ENCODE measurements at places on chromosomes 3 and 15.

- H3K36me3 ChIP-seq = no peaks in the 10 kb centered on the region
- DNase-seq = no peak
- H3K4me1 ChIP-seq = peaks cover 6% of the 10 kb centered on the region
- peaks cover 6% of the 10 kb centered on the region for H3K27me3 ChIP-seq
- H3K4me3 ChIP-seq = no peak overlapping the region
These were observed 30.4 kb upstream of the SYNM start for GRCh38 chr15:99074446-99074845.

GRCh38 chr3:51706788-51707731, at the start of gene GRM2:
Gene GRM2, plus strand, starts transcription at chr3:51707068. Its CDS starts 1,916 bp downstream, at chr3:51708984.
- no peak within 1 kb of the TSS for H3K27ac ChIP-seq
- no peak within 1 kb of the TSS for H3K4me3 ChIP-seq
- H3K27me3 ChIP-seq = no peaks in the 10 kb centered on the region
- peaks cover 2% of the 10 kb centered on the region for H3K36me3 ChIP-seq
- peak; percentile 66 for DNase-seq
- H3K4me1 ChIP-seq = peaks cover 16% of the 10 kb centered on the region

- H3K36me3 ChIP-seq = no peaks in the 10 kb centered on the region
- peaks cover 6% of the 10 kb centered on the region for H3K27me3 ChIP-seq
- no peak overlapping the region for H3K4me3 ChIP-seq
- no peak for DNase-seq
- no peak overlapping the region for H3K27ac ChIP-seq
These were observed 33.4 kb upstream of the PRR23E start for GRCh38 chr3:127159543-127159942.

- DNase-seq = no peak
- no peaks in the 10 kb centered on the region for H3K27me3 ChIP-seq
- H3K27ac ChIP-seq = no peak overlapping the region
These were observed 130.4 kb downstream of the PPM1L start for GRCh38 chr3:160886421-160886820.

GRCh38 chr3:63993653-63994079, 29.6 kb downstream of the PSMD6 start:
- H3K27ac ChIP-seq = no peak overlapping the region
- DNase-seq = peak; percentile 67
- no peaks in the 10 kb centered on the region for H3K27me3 ChIP-seq
- peaks cover 24% of the 10 kb centered on the region for H3K4me1 ChIP-seq

- no peak for DNase-seq
- no peaks in the 10 kb centered on the region for H3K27me3 ChIP-seq
- no peaks in the 10 kb centered on the region for H3K36me3 ChIP-seq
- H3K27ac ChIP-seq = no peak overlapping the region
- H3K4me1 ChIP-seq = no peaks in the 10 kb centered on the region
- no peak overlapping the region for H3K4me3 ChIP-seq
These were observed 392.6 kb upstream of the ADAMTS9 start for GRCh38 chr3:65080432-65080831.

DNA sequence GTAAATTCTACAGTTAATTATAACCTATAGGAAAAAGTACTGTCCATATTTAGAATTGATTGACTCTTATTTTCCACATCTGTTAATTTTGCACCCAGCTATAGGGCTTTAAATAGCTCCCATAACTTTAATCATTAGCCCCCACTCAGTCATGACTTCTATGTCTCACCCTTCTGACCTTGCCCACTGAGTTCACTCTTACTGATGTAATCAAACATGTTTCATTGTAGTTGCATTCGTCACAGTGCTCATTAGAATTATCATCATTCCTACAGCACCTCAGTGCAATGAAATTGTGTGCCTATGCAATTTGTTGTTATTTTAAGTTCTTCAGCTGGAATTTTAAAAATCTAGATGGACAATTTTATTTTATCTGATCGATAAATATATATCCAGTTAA, 151.4 kb downstream of the TIGIT start:
- peaks cover 3% of the 10 kb centered on the region for H3K4me1 ChIP-seq
- DNase-seq = no peak
- no peak overlapping the region for H3K27ac ChIP-seq
- H3K27me3 ChIP-seq = no peaks in the 10 kb centered on the region
- H3K36me3 ChIP-seq = no peaks in the 10 kb centered on the region

DNA sequence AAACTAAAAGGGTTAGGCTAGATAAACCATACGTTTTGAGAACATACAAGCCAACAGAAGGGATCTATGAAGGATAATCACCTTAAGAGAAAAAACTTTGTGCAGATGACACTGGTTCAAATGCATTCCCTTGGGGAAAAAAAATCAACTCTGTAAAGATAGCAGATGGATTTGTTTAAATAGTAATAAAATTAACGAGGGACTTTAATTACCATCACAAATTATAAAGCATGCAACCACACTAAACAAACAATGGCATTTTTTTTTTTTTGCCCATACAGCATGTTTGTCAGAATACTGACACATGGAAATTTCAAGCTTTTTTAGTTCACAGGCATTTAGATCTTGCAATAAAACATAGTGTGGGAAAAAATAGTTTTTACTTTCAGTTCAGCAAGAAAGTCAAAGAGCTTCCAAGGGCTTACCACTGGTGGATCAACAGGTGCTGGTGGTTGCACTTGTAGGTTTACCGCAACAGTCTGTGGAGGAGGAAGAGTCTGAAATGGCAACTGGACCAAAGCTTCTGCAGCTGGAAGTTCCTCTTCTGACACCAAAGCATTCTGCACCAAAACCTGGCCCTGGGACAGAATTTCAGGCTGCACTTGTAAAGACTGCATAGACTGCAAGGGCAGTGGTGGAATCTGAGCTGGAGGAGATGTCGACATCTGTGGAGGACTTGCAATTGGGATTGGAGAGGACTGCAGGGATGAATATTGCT, 53.1 kb downstream of the PHC3 start:
- H3K4me1 ChIP-seq = peaks cover 27% of the 10 kb centered on the region
- H3K36me3 ChIP-seq = peaks cover 38% of the 10 kb centered on the region
- H3K27ac ChIP-seq = peak overlapping the region; percentile 78
- no peak overlapping the region for H3K4me3 ChIP-seq
- H3K27me3 ChIP-seq = no peaks in the 10 kb centered on the region

DNA sequence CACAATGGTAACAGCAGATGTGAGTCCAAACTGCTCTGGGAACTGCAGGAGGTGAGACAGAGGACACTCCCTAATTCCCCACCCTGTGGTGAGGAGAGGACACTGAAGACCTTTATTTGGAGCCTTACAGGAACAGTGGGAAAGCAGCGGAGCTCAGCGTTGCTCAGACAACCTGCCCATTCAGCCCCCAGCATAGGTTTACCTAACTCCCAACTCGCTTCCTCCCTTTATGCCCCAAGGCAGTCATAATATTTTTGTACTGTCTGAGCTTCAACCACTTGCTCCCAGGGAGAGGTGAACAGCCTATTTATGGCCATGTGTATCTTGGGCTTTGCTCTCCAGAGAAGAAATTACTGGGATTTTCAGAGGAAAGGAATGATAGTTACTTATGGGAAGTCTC, 34.1 kb downstream of the SHC4 start:
- DNase-seq = no peak
- H3K36me3 ChIP-seq = peaks cover 2% of the 10 kb centered on the region
- H3K4me3 ChIP-seq = no peak overlapping the region
- H3K4me1 ChIP-seq = peaks cover 58% of the 10 kb centered on the region

GRCh38 chr15:49887659-49888322, 231.2 kb downstream of the ATP8B4 start:
- no peaks in the 10 kb centered on the region for H3K36me3 ChIP-seq
- no peak for DNase-seq
- H3K4me3 ChIP-seq = no peak overlapping the region
- H3K27me3 ChIP-seq = no peaks in the 10 kb centered on the region
- H3K27ac ChIP-seq = no peak overlapping the region
